Endothelial cell (in vitro differentiated cells): ENCODE measurements at places on chromosomes 12 and 14. TPM values are rescaled to one million over a fixed set of nuclear protein-coding genes. Genes with fewer than 3 reads are reported as not detected.

- DNase-seq, result no peak
These were observed 136.2 kb downstream of the LLPH start for GRCh38 chr12:65994318-65994717.

Gene KCNMB4
- total RNA-seq, result 17.4 TPM

DNA sequence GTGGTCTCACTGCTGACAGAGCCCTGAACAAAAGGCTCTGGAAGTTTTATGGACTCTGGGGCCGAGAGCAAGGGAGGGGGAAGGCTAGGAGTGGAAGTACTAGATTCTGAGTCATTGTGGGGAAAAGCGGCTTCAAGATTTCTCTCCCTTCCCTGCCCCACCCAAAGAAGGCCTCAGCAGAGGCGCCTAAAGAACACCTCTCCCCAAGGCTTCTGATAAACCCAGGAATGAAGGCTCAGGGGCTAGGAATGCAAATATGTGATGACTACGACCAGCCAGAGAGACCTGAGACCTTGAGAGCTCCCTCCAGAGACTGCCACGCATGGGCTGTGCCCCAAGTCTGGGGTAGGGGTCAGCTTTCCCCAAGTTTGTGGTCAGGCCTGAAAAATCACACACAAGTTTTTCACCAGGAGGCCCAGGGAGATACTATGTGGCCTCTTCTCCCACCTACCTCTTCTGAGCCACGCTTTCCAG lies 130.7 kb upstream of the HIF1A start:
- no peak for DNase-seq

DNA sequence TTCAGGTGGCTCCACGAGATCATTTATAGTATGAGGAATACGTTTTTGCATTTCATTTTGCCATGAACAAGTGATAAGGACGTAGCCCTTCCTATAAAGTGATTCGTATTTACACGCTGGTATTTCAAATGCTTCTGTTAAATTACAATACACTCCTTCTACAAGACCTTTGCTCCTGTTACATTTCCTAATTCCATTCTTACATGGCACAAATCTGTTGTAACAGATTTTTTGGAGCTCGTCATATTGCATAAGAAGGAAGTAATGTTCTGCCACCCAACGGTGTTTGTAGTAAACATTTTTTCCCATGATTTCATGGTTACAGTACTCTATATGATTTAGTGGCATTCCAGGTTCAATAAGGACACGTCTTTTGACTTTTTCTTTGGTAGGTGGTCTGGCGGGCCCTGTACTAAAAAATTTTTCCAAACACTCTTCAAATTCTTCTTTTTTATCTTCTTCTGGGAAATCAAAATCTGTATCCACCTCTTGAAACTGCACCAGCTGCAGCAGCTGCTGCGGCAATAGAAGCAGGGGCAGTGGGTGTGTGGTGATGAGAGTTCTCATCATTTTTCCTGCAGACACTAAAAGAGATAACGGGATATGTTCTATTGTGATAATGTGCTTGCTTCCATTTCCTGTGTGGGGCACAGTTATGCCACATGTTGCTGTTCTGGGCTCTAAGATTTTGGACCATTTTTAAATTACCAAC lies 4.2 kb downstream of the RNASE9 start:
- no peak for DNase-seq

Gene CCDC177
- not detected for total RNA-seq

Gene RNASE7
- not detected for total RNA-seq

GRCh38 chr14:35403114-35403602 lies 1.4 kb downstream of the NFKBIA start:
- DNase-seq, result no peak

GRCh38 chr12:101925361-101925760 lies 48.0 kb downstream of the DRAM1 start:
- no peak for DNase-seq

DNA sequence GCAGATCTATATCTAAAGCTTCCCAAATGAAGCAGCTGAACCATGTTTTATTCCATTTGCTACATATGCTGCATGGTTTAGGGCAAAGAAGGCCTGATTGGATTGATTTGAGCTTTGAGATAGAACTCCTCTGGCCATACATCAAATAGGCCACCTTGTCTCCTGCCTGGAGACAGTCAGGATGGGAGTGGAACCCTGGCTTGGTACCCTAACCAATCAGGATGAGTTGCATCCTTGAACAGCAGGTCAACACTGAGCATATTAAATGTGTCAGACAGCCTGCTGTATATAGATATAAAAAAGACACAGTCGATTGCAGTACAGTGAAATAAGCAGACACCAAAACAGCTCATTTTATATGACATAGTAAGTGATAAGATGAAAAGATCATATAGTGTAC lies 291.7 kb downstream of the NUAK1 start:
- DNase-seq, result no peak

- no peak for DNase-seq
These were observed 90.4 kb downstream of the LRP6 start for GRCh38 chr12:12176402-12176801.

GRCh38 chr12:2070440-2071045 lies 17.8 kb downstream of the CACNA1C start:
- no peak for DNase-seq
